ENCODE measurements at places on chromosomes 5 and 9.

DNA sequence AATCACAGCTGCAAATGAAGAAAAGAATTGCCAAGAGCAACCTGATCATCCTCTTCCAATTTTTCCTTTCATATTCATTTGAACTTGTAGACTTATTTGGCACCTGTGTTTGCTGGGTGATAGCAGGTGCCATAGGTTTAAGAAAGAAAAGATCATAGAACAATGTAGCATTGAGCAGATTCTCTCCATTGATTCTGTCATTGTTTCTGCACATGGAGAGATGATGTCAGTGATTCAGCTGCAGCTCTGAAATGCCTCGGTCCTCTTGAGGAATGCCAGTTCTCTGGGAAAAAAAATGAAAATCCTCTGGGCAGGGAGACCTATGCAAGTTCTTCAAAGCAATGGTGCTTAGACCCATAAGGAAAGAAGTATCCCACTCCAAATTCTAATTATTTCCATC, 418.1 kb upstream of the KLF4 start:
- no peak for DNase-seq

DNA sequence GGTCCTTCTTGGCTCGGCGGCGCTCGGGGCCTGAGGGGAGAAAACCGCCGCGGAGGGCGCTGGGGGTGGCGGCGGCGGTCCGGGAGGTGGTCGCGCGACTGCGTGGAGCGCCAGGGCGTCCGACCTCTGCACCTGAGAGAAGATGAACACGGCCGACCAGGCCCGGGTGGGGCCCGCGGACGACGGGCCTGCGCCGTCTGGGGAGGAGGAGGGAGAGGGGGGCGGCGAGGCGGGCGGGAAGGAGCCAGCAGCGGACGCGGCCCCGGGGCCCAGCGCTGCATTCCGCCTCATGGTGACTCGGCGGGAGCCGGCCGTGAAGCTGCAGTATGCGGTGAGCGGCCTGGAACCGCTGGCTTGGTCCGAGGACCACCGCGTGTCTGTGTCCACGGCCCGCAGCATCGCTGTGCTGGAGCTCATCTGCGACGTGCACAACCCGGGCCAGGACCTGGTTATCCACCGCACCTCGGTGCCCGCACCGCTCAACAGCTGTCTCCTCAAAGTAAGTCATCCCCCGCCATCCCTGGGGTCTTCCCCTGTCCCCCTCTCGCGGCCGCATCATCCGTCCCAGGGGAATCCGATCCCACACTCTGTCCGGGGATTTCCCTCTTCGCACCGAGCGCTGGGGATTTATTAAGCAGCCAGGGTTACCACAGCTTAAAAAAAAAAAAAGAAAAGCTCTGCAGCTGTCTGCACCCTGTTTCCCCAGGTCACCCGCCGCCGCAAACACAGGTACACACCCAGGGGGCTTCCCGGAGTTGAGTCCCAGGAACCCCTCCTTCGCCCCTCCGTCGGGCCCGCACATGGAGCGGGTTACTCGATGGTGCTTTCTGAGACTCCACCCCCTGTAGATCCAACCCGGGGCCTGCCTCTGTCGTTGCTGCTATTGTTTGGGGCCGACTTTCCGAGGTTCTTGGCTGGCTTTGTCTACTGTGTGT, at the start of gene GTF3C4:
GTF3C4 (plus strand) TSS at position 8 of the 935 bp plus-strand sequence; CDS start at position 143, 135 bp downstream.
- DNase-seq = no peak

DNA sequence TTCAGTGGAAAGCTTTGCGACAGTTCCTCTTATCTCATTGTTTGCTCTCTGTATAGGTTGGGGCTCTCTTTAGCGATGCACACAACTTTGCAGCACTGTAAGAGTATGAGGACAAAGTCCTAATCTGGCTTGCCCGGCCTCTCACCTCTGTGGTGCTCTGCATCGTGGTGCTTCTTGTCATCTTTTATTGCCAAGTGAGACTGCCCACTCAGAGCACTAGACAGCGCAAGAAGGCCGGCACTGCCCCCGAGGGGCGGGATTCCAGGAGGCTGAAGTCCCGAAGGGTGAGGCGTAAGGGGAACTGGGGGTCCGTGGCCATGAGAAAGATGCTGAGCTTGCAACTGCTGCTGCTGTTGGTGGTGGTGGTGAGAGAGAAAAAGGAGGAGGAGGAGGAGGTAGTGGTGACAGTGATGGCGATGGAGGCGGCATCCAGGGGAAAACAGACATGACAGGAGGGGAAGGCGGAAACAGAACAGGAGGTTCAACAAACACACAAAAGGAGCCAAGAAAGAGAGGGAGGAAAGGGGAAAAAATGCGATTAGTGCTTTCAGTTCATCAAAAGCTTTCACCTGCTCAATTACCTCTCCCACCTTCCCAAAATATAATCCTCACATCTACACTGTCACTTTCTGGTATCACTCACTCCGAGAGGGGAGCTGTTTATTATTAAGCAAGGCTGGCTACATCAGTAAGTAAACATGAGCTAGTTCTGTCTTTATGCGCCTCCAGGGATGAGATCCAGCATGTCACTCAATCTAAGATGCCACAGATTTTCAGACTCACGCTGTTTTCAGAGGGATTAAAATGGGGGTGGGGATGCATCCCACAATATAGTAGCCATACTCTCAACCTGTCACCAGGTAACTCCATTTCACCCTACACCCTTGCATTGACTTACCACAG, 55.1 kb downstream of the TLE1 start:
- no peak for DNase-seq

DNA sequence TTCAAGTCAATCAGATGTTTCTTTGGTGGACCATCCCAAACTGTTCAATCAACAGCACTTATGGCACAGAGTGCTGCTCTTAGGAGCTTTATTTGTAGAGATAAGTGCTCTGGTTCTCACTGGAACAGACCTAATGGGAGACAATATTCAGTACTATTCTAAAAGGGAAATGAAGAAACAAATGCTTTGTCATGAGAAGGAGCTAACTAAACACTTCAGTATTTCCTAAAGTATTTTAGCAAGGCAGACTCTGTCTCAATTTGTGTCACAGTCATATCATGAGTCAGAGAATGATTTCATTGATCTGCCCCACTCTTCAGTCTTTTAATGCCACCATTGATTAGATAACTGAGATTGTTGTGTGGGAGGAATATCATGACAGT, 175.3 kb downstream of the SLF1 start:
- no peak for DNase-seq

GRCh38 chr5:74596927-74597326, 43.6 kb downstream of the ENC1 start:
- DNase-seq = no peak

DNA sequence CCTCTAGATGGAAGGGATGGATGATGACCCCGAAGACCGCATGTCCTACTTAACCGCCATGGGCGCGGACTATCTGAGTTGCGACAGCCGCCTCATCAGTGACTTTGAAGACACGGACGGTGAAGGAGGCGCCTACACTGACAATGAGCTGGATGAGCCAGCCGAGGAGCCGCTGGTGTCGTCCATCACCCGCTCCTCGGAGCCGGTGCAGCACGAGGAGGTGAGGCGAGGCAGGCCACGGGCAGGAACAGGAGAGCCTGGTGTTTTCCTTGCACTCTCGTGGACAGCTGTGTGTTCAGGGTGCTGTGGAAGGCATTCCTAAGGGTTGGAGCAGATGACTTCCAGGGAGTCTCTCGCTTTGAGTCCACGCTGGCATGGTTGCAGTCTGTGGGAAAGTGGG, 73.9 kb downstream of the TJP2 start:
- DNase-seq = no peak

- DNase-seq = no peak
Observed at GRCh38 chr9:69623276-69623675, 48.9 kb downstream of the APBA1 start.

GRCh38 chr9:89871871-89872331, 267.1 kb downstream of the GADD45G start:
- no peak for DNase-seq

DNA sequence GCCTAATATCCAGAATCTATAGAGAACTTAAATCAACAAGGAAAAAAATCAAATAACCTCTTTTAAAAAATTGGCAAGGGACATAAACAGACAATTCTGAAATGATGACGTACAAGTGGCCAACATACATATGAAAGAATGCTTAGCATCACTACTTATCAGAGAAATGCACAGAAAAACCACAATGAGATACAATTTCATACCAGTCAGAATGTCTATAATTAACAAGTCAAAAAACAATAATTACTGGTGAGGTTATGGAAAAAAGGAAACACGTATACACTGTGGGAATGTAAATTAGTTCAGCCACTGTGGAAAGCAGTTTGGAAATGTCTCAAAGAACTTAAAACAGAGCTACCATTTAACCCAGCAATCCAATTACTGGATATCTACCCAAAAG, 1192.0 kb downstream of the CDH12 start:
- no peak for DNase-seq

- no peak for DNase-seq
Observed at GRCh38 chr9:87569518-87569917, 71.9 kb downstream of the DAPK1 start.

GRCh38 chr5:172114875-172115422, 73.1 kb downstream of the STK10 start:
- no peak for DNase-seq

GRCh38 chr5:88683506-88684135, 199.4 kb downstream of the MEF2C start:
- no peak for DNase-seq

- no peak for DNase-seq
Observed at GRCh38 chr5:88677943-88678769, 204.8 kb downstream of the MEF2C start.

DNA sequence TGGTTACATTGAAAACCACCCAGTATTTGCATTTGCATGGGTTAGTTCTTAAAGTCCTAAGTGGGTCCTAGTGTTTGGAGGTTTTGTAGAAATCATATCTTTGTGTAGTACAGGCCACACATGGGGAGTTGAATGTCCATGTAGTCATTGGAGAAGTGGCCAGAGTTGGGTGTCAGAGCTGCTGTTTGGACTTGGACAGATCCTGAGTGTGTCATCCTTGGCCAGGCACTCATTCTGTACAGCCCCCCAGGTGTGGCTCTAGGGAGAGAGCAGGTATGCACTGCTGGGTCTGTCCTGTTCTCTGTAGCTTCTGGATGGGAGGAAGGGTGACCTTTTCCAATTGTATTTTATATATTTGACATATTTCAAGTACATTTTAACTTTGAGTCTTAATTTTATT, 82.4 kb downstream of the IQGAP2 start:
- no peak for DNase-seq

GRCh38 chr5:39570403-39571027, 145.7 kb upstream of the DAB2 start:
- DNase-seq = no peak

DNA sequence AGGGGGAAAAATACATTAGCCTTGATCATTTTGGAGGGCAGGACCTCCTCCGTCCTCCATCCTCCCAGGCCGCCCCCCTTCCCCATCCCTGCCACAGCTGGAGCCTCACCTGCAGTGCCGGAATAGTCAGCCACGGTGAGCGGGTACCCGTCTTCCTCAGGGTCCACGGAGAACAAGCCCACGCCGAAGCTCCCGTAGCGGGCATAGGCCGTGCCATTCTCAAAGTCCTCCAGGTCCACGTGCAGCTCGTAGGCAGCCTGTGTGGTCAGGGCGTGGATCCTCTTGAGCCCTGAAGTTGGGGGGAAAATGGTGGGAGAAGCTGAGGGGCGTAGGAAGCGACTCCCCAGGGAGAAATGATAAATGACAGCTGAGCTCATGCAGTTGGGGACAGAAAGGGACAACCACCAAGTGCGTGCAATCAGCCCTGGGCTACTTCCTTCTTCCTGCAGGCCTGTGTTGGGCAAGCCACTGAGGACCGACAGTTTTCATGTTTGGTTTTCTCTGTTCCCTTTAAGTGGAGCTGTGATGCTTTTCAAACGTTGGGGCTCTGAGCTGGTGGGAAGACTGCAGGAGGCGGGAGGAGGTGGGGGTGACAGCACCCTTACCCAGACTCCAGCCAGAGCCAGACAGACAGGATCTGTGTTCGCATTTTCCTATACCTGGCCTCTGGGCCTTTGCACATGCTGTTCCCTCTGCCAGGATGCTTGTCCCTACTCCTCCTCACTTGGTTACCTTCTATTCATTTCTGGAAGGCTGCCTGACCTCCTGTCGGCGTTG, 8.7 kb upstream of the QRFP start:
- DNase-seq = no peak

- no peak for DNase-seq
Observed at GRCh38 chr5:139796061-139796806, 626 bp downstream of the PSD2 start.

GRCh38 chr5:100456615-100457014, 78.6 kb upstream of the FAM174A start:
- DNase-seq = no peak

DNA sequence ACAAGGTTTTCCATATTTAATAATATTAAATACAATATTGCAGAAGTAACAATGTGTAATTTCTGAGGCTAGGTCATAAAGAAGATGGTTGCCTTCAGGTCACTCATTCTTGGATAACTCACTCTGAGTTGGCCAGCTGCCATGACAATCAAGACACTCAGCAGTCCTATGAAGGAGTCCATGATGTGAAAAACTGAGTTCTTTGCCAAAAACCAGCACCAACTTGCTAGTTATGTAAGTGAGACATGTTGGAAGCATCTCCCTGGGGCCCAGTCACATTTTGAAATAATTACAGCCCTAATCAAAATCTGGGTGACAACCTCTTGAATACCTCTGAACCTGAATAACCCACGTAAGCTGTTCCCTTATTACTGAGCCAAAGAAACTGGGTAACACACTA, 453.2 kb downstream of the CDH18 start:
- no peak for DNase-seq

GRCh38 chr9:33939924-33940874, 108.5 kb downstream of the UBAP2 start:
- DNase-seq = no peak

DNA sequence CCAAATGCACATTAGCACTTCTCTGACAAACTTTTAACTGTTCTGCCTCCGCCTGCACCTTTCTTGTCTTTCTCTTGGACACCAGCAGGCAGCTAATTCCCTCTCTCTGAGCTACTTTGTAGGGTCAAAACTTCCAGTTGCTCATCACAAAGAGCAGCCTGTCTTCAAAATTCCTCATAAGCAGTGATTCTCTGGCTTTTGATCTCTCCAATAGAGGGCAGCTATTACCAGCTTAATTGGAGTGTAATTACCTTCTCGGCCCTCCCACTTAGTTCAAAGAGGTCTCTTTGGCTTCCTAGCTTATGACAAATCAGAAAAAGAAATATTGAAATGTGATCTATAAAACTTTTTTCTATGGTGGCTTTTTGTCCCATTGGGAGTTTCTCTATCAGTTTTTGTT, 43.6 kb upstream of the RAD23B start:
- no peak for DNase-seq

GRCh38 chr9:136629001-136629878, 33.5 kb upstream of the EGFL7 start:
- DNase-seq = no peak

DNA sequence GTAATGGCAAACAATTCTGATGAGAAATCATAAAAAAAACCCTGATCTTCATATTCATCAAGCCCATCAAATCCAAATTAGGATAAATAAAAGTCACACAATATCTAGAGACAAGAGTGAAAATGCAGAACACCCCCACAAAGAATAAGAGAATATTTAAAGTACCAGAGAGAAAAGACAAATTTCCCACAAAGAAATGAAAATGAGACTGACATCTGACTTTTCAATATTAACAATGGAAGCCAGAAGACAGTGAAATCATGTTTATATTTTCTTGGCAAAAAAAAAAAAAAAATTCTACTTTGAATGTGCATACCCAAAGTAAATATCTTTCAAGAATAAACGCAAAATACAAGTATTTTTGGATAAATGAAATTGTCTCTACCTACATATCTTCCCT, 28.9 kb upstream of the COL5A1 start:
- no peak for DNase-seq

All from esophagus muscularis mucosa (tissue), 4 donors.